ENCODE measurements at places on chromosomes 16 and 17.

GRCh38 chr17:54972406-54973138, 4.0 kb downstream of the STXBP4 start:
- no peak for DNase-seq

DNA sequence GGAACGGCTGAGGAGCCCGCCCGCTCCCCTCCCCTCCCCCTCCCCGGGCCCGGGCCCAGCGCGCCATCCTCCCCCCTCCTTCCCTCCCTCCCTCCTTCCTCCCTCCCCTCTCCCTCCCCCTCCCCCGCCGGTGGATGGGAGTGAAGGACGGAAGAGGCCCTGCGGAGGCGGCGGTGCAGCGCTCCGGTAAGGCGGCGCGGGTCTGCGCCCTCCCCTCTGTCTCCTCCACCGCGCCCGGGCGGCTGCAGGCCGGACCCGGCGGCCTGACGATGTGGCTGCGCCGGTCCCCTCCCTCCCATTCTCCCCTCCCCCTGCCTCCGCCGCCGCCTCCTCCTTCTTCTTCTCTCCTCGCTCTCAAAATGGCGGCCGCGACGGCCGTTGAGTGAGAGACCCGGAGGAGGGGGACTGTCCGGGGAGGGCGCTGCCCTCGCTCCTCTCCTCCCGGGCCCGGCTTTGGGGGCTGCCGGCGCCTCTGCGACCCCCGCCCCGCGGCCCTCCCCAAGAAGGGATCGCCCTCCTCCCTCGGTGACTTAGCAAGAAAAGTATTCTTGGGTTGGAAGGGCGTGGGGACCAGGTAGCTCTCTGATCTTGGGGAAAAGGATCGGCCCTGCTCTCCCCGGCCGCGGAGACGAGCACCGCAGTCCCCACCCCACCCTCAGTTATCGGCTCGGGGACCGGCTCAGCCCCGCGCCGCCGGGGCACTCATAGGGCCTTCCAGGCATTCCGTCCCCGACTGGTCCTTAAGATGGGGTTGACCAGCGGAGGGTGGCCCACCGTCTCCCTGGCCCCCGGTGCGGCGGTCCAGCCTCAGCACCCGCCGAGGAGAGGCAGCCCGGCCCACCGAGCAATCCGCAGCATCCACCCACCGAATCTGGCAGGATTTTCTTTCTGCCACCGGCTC, 617 bp downstream of the PAFAH1B1 start:
- peak; percentile 79 for DNase-seq

GRCh38 chr17:13619462-13619861, 17.7 kb upstream of the HS3ST3A1 start:
- no peak for DNase-seq

DNA sequence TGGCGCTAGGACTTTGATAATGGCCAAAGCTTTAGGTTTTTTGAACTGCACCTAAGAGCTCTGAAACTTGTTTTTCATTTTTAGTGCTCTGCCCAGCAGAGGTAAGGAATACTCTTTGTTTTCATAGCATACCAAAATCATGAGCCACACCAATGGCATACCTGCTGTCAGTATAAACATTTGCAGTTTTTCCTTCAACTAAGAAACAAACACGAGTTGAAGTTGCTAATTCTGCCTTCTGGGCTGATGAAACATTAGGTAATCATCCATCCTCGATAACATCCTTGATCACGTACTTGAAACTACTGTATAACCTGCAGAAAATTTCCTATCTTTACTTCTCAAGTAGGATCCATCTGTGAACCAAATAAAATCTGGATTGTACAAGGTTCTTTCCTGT, 20.6 kb upstream of the B4GALNT2 start:
- no peak for DNase-seq

- peak; percentile 73 for DNase-seq
These were observed 13.6 kb upstream of the EEF2K start for GRCh38 chr16:22192261-22193062.

DNA sequence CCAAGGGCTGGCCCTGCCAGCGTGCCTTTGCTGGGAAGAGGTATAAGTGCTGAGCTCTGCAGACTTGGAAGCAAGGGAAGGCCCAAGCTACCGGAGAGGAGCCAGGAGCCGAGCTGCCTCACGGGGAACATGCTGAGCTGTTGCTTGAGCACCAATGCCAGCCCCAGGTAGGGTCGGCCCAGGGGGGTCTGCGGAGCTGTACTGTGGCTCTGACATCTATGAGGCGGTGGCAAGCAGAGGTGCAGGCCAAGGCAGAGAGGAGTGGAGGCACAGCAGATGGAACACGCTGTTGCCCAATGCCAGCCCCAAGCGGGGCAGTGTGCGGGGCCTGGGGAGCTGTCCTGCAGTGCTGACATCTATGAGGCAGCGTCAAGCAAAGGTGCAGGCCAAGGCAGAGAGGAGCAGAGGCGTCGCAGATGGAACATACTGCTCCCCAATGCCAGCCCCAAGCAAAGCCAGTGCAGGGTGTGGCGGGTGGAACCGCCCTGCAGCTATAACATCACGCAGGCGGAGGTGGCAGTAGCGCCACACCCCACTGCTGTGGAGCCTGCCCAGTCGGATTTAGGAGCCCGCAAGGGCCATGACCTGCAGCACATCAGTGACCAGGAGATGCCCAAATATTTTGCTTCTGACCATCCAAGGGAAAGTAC, 10.0 kb downstream of the GGA2 start:
- DNase-seq = no peak

DNA sequence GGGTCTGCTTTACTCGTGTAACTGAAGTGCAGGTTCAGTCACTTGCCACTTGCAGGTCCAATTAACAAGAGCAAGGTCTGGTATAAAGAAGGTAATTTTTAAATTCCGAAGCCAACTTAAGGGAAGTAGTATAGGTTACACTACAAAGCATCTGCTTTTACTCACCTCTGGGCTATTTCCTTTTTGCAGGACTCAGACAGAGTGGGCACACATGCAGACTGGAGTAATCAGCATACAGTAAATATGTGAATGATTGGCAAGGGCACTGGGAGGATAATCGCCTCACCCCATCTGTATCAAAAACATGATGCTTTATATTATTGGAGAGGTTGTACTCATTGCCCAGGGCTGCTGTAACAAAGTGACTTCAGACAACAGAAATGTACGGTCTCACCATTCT, 160.1 kb upstream of the CDH5 start:
- DNase-seq = no peak

DNA sequence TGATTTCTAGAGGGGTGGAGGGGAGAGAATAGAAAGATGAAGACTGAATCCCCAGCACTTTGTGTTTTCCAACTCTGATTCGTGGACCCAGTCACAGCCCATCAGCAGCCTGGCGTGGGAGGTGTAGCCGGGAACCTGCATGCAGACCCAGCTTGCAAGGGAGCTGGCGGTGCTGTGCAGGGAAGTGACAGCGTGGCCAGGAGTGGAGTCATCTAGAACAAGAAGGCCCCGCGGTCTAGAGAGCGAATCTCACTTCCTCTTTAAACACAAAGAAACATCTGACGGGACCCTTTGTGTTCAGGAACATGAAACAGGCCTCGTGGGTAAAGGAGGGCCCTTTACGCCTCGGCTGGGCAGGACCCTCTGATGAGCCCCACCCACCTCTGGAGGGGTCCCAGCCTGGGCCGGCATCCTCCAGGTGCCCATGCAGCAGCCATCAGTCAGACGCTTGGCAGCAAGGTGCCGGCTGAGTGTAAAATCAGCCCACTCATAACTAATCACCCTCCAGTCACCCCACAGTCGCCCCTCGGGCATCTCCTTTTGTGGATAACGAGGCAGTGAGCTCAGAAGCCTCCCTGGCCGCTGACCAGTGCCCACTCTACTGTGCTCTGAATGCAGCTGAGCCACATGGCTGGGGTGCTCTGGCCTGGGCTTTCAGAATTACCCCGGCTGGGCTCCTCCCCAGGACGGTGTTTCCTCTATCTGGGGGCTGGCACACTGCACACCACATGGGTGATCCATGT, 4.4 kb downstream of the SNAI3 start:
- DNase-seq = peak; percentile 61

GRCh38 chr16:30075503-30076275, at the start of gene PPP4C:
PPP4C (plus strand) TSS chr16:30075994; CDS start chr16:30076378, 384 bp downstream.
- DNase-seq = peak; percentile 83

DNA sequence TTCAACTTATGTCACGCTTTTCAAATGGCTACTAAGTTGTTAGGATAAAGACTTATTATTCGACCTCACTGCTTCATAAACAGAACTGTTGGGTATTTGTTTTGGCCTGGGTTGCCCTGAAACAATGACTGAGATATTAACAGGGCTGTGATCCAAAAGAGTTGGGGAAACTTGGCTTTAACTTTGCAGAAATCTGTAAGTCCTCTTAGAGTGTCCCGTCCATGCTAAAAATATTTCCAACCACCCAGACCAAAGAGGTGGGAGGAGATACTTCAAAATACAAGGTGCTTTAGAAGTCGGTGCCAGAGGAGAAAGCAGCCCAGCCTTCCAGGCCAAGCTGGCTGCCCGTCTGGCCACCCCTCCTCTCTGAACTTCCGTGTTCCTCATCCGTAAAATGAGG, 16.1 kb upstream of the SPATA32 start:
- DNase-seq = no peak

- no peak for DNase-seq
These were observed 89.9 kb downstream of the NDE1 start for GRCh38 chr16:15739950-15740349.
